Dorsolateral prefrontal cortex (tissue), 122 donors: ENCODE measurements at places on chromosomes 13 and 19.

DNA sequence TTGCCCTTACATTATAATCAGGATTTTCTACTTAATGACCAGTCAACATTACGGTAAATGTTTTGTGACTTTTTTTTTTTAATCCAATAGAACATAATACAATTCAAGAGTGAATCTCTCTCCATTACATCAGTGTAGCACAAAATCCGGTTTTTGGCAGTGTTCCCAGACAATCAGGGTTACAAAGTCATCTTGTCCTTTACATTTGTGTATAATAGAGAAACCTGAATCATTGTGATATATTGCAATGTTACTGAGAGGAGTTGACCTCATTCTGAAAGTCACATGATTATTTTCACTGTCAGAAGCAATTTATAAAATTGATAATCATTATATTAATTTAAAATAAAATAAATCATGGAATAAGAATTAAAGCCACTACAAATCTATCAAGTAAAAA, 1346.0 kb upstream of the SPRY2 start:
- DNase-seq = no peak

DNA sequence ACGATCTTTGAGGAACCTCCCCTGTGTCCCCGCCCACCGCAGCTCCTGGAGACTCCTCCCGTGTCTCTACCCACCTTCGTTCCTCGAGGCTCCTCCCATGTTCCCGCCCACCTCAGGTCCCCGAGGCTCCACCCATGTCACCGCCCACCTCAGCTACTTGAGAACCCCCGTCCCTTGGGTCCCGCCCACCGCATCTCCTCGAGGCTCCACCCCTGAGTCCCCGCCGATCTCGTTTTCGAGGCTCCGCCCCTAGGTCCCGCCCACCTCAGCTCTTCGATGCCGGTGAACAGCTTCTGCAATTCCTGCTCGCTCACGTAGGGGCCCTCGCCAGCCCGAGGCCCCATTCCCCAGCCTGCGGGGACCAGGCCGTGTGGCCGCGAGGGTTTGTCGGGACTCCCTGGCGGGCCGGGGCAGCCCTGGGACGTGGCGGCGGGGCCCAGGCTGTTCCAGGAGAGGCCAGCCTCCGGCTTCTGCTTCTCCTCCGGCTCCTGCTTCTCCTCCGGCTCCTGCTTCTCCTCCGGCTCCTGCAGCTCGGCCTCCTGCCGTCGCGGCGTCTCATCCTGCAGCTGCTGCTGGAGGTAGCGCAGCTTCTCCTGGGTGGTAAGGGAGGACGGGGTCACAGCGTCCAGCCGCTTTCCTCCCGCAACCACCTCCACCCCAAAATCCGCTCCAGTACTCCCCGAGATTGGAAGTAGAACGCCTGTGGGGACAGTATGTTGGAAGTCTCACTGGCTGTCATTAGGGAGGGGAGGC, 16.7 kb downstream of the TSKS start:
- no peak for DNase-seq

DNA sequence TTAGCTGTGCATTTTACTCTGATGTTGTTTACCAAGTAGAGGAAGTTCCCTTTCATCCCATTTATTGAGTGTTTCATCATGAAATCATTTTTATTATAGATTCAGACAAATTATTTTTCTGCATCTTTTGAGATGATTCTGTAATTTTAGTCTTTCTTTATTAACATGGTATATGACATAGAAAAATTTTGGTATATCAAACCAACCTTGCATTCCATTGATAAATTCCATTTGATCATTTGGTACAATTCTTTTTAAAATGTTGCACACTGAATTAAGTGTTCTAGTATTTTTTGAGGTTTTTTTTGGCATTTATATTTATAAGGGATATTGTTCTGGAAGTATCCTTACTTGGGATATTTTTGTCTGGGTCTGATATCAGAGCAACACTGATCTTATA, 308.4 kb downstream of the DLEU7 start:
- DNase-seq = no peak

GRCh38 chr19:47122359-47123335, 8.0 kb upstream of the SAE1 start:
- DNase-seq = no peak

DNA sequence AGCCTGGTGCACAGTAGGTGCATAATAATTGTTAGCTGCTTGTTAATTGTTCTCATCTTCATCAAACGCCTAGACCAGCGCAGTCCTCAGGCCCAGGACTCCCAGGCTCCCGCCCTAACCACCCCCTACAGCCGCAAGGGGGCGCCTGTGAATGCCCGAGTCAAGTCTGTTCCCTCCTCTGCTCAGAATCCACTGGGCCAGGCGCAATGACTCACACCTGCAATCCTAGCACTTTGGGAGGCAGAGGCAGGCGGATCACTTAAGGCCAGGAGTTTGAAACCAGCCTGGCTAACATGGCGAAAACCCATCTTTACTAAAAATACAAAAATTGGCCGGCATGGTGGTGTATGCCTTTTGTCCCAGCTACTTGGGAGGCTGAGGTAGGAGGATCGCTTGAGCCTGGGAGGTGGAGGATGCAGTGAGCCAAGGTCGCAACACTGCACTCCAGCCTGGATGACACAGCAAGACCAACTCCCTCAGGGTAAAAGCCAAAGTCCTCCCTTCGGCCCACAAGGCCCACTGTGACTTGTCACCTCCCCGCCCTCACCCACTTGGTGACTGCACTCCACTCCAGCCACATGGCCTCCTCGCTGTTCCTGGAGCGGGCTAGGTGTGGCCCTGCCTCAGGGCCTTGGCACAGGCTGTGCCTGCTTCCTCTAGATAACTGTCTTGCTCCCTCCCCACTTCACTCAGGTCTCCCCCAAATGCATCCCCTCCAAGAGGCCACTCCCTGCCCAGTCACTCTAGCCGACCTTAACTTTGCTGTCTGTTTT, 9.1 kb downstream of the ZNF653 start:
- peak; percentile 54 for DNase-seq

DNA sequence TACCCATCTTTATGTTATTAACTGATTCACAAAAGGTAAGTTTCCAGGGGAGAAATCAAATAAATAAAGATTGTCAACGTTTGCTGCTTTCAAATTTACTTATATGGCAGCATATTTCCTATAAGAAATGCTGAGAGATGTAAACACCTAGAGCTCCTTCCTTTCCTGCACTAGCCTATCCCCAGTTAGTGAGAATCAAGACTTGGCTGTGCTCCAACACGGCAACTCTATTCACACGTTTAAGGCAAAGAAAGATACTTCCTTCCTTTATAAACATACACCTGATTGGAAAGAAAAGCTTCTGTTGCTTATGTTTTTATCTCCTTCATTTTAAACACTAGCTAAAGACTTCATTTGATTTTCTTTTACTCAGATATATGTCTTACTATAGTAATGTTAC, 107.0 kb downstream of the PCDH9 start:
- DNase-seq = no peak

DNA sequence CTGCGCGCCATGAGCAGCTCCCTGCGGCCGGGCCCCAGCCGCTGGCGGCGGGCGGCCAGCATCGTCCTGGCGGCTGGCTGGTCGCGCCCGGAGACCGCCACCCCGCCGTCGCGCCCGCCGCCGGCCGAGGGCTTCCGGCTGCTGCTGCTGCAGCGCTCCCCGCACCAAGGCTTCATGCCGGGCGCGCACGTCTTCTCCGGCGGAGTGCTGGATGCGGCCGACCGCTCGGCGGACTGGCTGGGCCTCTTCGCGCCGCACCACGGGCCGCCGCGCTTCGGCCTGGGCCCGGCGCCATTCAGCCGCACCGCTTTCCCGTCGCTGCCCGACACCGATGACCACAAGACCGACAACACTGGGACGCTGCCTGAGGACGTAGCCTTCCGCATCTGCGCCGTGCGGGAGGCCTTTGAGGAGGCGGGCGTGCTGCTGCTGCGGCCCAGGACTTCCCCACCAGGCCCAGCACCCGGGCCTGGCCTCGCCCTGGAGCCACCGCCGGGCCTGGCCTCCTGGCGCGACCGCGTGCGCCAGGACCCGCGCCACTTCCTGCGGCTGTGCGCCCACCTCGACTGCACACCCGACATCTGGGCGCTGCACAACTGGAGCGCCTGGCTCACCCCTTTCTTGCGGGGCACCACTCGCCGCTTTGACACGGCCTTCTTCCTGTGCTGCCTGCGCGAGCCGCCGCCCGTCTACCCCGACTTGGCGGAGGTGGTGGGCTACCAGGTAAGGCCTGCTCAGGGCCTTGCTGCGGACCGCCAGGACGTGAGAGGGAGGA, 518 bp downstream of the NUDT19 start:
- DNase-seq = peak; percentile 45

DNA sequence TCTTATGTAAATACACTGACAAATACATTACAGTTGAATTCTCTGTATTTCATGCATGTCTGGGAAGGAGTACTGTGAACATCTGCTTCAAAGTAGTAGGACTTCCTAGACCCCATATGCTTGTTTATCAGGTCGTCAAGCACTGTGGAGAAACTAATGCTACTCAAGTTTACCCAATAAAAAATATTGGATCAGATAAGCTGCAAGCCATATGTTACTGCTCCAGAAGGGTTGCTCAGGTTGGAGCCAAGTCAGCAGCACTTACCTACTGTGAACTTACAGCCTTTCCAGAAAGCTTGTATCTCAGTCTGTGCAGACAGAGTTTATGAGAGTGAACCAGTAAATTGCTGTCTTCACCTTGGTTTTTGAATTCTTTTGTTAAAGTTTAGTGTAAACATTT, 36.2 kb downstream of the SLAIN1 start:
- DNase-seq = no peak

DNA sequence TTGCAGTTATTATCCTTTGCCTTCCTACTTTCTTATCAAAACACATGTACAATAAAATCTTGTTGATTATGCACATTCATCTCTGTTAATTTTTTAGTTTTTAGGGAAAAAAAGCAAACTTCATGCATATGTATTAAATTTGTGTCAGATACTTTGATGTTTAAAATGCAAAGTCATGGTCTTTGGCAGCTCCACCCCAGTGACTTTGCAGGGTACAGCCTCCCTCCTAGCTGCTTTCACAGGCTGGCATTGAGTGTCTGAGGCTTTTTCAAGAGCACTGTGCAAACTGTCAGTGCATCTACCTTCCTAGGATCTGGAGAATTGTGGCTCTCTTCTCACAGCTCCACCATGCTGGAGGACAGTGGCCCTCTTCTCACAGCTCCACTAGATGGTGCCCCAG, 1988.1 kb upstream of the PCDH20 start:
- DNase-seq = no peak

GRCh38 chr13:87274209-87274819, 396.9 kb upstream of the SLITRK5 start:
- DNase-seq = no peak

DNA sequence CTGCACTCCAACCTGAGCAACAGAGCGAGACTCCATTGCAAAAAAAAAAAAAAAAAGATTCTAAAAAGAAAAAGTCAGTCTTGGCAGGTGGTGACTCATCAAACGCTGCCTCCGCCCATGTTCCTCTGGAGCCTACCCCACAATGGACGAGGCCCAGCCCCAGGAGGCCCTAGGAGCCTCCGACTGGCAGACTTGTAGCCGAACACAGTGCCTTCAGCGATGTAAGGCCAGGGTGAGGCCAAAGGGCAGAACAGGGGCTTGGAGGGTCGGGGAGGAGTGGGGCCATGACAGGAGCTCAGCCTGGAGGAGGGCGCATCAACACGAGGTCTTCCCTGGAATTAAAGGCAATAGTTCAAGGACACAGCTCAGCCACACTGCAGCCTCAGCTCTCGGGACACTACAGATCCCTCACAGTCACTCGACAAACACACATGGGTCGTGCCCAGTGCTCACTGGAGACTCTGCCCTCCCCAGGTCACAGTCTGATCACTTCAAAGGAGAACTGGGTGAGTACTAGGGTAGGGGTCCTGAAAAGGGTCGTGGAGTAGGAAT, 5.1 kb downstream of the USE1 start:
- no peak for DNase-seq

DNA sequence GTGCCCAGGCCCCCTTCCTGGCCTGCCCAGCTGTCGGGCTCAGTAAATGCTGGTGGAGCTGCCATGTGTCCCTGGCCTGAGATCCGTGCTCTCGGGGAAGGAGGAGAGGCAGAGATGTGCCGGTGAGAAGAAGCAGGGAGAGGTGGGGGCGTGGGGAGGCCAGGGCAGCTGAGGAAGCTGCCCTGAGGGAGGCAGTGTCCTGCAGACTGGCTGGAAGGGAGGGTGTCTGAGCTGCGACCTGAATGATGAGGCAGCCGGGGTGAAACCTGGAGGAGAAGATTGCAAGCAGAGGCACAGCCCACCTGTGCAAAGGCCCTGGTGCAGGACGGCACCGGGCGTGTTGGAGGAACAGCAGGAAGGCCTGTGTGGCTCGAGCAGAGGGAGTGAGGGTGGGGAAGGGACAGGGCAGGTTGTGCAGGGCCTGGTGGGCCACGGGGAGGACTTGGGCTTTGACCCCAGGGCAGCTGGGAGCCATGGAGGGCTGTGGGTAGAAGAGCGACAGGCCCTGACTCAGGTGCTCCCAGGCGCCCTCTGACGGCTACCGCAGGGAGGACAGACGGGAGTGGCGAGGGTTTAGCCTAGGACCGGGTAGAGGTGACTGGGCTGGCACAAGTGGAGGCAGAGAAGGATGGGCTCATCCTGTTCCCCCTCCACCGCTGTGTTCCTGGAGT, 14.0 kb upstream of the CELF5 start:
- DNase-seq = no peak

- no peak for DNase-seq
Observed at GRCh38 chr19:6717036-6717435, 3.4 kb downstream of the C3 start.

GRCh38 chr13:41916173-41916954, 44.5 kb downstream of the VWA8 start:
- no peak for DNase-seq

DNA sequence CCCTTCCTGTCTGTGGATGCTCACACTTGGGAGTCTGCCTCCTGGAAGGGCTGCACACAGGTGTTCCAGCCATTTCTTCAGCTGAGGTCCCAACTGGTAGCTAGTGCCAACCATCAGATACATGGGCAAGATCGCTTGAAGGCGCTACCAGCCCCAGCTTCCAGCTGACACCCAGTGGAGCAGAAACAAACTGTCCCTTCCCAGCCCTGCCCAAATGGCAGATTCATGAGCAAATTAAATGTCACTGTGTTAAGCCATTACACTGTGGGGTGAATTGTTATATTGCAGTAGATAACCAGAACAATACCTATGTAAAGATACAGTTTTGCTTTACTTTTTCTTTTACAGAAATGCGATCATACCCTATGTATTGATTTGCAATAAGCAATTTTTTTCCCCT, 17.6 kb downstream of the ING1 start:
- no peak for DNase-seq

GRCh38 chr13:61712621-61713020, 297.0 kb upstream of the PCDH20 start:
- no peak for DNase-seq

GRCh38 chr13:108610507-108610906, 18.9 kb upstream of the MYO16 start:
- DNase-seq = no peak

DNA sequence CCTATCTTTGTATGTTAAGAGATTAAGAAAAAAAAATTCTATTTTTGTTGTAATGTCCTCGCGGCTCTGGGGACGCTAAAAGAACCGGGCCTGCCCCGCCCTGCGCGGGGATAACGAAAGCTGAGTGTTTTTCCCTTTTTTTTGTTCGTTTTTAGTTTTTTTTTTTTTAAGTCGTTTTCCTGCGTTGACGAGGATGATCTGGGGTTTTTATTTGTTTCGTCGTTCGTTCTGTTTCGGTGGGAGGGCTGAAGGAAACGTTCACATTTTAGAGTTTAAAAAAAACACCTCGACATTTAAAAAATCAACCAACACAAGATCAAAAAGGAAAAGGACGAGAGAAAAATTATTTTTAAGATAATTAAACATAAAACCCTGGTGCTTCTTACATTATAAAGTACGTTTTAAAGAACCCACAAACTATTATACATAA, 5.6 kb downstream of the LYL1 start:
- no peak for DNase-seq
